ENCODE measurements at places on chromosomes 7 and 10.

GRCh38 chr7:65390588-65390987, 16.9 kb downstream of the ZNF92 start:
- DNase-seq = no peak

- no peak for DNase-seq
These were observed 76.2 kb downstream of the VIPR2 start for GRCh38 chr7:159068488-159068811.

GRCh38 chr10:75024971-75025523, 86.4 kb upstream of the SAMD8 start:
- DNase-seq = no peak

DNA sequence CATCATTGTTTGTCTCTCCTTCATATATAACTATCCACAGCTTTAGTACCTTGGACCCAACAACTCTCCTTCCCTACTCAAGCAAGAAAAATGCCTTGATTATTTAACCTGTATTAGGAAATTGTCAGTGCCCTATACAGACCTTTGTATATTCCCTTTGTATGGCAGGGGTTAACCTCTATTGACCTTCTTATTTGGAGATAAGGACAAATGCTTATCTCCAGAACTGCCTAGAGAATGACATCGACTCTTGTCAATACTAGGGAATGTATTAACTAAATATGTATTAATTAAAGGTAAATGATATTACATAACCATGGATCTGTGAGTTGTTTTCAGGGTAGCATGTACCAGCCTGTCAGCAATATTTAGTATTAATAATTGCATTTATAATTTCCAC, 10.4 kb upstream of the AKR1D1 start:
- no peak for DNase-seq
